ENCODE measurements at places on chromosomes 12 and 14. TPM values are rescaled to one million over a fixed set of nuclear protein-coding genes. Genes with fewer than 3 reads are reported as not detected.

Gene SERPINA9
- total RNA-seq = under 0.01 TPM

Gene IL23A
- total RNA-seq = not detected

Gene CYP27B1
- 0.56 TPM for total RNA-seq

Gene BDKRB1
- total RNA-seq = 56.5 TPM

Gene CMA1
- total RNA-seq = not detected

Gene CFAP73
- total RNA-seq = not detected

Gene STAT2
- 125 TPM for total RNA-seq

Gene DYRK2
- 23.1 TPM for total RNA-seq

Gene ADAM20
- total RNA-seq = 0.18 TPM

Gene TROAP
- total RNA-seq = 21.5 TPM

Gene KLRC4
- total RNA-seq = not detected
